ENCODE measurements at places on chromosomes 6 and 20. TPM values are rescaled to one million over a fixed set of nuclear protein-coding genes. Genes with fewer than 3 reads are reported as not detected.

The SMLR1 gene
- 0.19 TPM for total RNA-seq

The SRMS gene
- not detected for total RNA-seq

The LRRC1 gene
- total RNA-seq: 2.7 TPM

The TAGAP gene
- total RNA-seq: not detected

The PPDPF gene
- total RNA-seq: 26.3 TPM

The ACTL10 gene
- total RNA-seq: 2.7 TPM

The PLCB1 gene
- 23.4 TPM for total RNA-seq

The BRPF3 gene
- 9.0 TPM for total RNA-seq

The TPBG gene
- 61.9 TPM for total RNA-seq

The GGTLC1 gene
- total RNA-seq: not detected

The SPINT3 gene
- total RNA-seq: not detected

The HIVEP2 gene
- total RNA-seq: 20.3 TPM

The IMPG1 gene
- total RNA-seq: not detected

The LGSN gene
- under 0.01 TPM for total RNA-seq

The MCCD1 gene
- total RNA-seq: not detected

The FLOT1 gene
- 71.3 TPM for total RNA-seq

The FGD2 gene
- not detected for total RNA-seq

The EPHA7 gene
- total RNA-seq: 1.3 TPM

The NKX2-4 gene
- total RNA-seq: not detected

The SUMO4 gene
- 0.58 TPM for total RNA-seq

The UBE2C gene
- total RNA-seq: 7.9 TPM

All from regular cardiac myocyte (primary cell).